ENCODE measurements at places on chromosomes 16 and 17.

DNA sequence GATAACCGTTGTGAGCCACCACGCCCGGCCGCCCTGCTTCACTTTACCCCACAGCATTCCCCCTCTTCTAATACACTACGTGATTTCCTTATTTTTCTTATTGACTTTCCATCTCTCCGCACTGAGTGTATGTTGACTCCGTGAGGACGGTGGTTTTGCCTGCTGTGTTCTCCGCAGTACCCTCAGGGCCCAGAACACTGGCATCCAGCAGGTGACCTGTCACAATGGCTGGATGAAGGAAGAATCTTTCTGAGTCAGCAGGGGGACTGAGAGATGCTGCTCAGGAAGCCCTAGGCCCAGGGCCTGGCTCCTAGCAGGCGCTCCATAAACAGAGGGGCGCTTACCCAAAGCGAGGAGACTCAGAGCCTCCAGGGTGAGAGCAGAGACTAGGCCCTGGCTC, 79.5 kb downstream of the RTN4RL1 start:
- H3K4me1 ChIP-seq: no peaks in the 10 kb centered on the region
- H3K27me3 ChIP-seq: no peaks in the 10 kb centered on the region
- no peak overlapping the region for H3K4me3 ChIP-seq
- no peak for DNase-seq
- H3K36me3 ChIP-seq: no peaks in the 10 kb centered on the region

GRCh38 chr16:56346131-56346890, 79.0 kb downstream of the AMFR start:
- H3K36me3 ChIP-seq: no peaks in the 10 kb centered on the region
- no peak overlapping the region for H3K4me3 ChIP-seq
- H3K27me3 ChIP-seq: no peaks in the 10 kb centered on the region
- H3K4me1 ChIP-seq: peaks cover 17% of the 10 kb centered on the region

- H3K36me3 ChIP-seq: no peaks in the 10 kb centered on the region
- DNase-seq: no peak
- H3K4me1 ChIP-seq: no peaks in the 10 kb centered on the region
- peaks cover 36% of the 10 kb centered on the region for H3K27me3 ChIP-seq
- no peak overlapping the region for H3K27ac ChIP-seq
- H3K4me3 ChIP-seq: no peak overlapping the region
Observed at GRCh38 chr17:73976147-73976546, 227.3 kb upstream of the RPL38 start.

DNA sequence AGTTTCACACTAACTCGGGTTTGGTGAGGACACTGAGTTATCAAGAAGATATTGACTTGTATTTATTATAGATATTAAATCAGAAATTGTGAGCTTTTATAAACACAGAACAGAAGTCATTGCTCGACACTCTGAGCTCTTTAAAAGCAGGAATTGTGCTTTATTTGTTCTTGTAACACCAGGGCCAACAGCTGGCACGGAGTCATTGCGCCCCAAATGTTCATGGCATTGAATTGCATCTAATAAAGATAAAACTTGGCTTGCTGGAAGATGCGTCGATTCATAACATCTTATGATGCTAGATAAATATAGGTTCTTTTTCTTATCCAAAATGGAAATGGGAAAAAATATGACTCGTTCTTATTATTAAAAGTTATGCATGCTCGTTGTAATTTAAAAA, 11.8 kb upstream of the MLYCD start:
- H3K4me3 ChIP-seq: no peak overlapping the region
- peak; percentile 31 for DNase-seq
- H3K4me1 ChIP-seq: no peaks in the 10 kb centered on the region
- H3K27me3 ChIP-seq: no peaks in the 10 kb centered on the region
- no peak overlapping the region for H3K27ac ChIP-seq

- H3K4me3 ChIP-seq: no peak overlapping the region
- no peaks in the 10 kb centered on the region for H3K4me1 ChIP-seq
- no peaks in the 10 kb centered on the region for H3K27me3 ChIP-seq
Observed at GRCh38 chr16:83215406-83216001, 588.7 kb downstream of the CDH13 start.

DNA sequence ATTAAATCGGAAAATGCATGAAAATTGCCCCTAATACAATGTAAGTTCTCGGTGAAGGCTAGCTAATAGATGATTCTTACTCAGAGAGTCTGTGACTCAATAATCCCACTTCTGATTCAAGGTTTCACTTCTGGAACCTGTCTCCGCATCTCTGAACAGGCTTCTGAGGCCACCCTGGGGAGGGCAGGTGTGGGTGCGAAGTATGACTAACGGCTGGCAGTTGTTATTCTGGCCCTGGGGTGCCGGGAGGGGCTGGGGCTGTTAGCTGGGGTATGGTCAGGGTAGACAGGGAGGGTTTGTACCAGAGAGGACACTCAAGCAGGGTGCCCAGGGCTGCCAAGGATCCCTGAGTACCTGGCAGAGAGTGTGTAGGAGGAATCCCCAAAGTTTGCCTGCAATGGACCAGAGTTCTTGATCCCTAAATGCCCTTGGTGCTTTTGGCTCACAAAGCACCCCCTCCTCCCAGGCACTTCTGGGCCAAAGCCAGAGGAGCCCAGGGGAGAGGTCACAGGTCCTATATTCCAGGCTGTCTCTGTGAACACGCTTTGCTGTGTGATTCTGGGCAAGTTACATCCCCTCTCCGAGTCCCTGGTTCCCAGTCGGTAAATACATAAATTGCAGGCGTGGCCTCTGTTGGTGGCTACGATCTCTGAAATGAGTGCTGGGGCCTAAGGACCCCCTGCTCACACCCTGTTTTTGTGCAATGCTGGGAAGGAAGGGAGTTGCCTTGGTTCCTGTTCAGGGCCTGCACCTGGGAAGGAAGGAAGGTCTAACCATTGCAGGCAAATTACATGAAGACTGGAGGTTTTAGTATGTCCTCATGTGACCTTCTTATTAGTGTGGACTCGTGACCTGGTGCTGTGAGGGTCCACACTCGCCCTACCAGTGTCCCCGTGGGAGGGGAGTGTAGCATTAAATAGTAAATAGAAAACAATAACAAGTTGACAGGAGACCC, 49.9 kb upstream of the CPNE2 start:
- no peaks in the 10 kb centered on the region for H3K36me3 ChIP-seq
- DNase-seq: no peak
- H3K27ac ChIP-seq: no peak overlapping the region
- H3K27me3 ChIP-seq: no peaks in the 10 kb centered on the region
- H3K4me3 ChIP-seq: no peak overlapping the region

- no peak overlapping the region for H3K4me3 ChIP-seq
- H3K27ac ChIP-seq: no peak overlapping the region
- H3K27me3 ChIP-seq: peaks cover 16% of the 10 kb centered on the region
Observed at GRCh38 chr16:85861095-85861825, 37.7 kb upstream of the IRF8 start.

GRCh38 chr16:19379838-19380237, 37.8 kb upstream of the TMC5 start:
- no peaks in the 10 kb centered on the region for H3K36me3 ChIP-seq
- no peak overlapping the region for H3K4me3 ChIP-seq
- H3K4me1 ChIP-seq: peaks cover 32% of the 10 kb centered on the region
- DNase-seq: no peak
- H3K27me3 ChIP-seq: no peaks in the 10 kb centered on the region

GRCh38 chr16:2934450-2934849, 22.7 kb downstream of the FLYWCH1 start:
- H3K4me3 ChIP-seq: no peak overlapping the region
- no peaks in the 10 kb centered on the region for H3K27me3 ChIP-seq
- peaks cover 2% of the 10 kb centered on the region for H3K36me3 ChIP-seq
- no peak for DNase-seq
- H3K27ac ChIP-seq: no peak overlapping the region

DNA sequence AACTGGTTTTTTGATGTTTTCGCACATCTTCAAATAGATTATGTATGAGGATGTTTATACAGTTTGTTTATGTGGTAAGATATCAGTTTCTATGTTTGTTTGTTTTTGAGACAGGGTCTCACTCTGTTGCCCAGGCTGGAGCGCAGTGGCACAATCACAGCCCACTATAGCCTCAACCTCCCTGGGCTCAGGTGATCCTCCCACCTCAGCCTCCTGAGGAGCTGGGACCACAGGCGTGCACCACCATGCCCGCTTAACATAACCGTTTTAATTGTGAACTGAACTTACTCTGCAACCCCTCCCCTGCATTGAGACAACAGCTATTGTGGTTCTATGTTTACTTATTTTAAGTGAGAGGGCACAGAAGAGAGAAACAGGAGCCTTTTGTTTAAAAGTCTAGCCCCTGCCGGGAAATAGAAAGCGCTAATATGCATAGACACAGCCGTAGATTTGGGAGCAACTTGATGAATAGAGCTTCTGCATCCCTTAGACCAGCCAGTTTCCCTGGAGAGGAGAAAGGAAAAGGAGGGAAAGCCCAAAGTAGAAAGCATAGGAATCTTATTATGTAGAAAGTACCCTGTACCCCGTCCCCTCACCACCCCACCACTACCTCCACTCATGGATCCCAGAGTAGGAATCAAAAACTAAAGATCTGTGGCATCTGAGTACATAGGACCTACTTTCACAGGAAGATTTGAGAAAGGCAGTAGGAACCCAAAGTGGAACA, 19.6 kb upstream of the APPBP2 start:
- H3K4me3 ChIP-seq: no peak overlapping the region
- H3K4me1 ChIP-seq: no peaks in the 10 kb centered on the region
- no peaks in the 10 kb centered on the region for H3K27me3 ChIP-seq
- H3K36me3 ChIP-seq: no peaks in the 10 kb centered on the region
- DNase-seq: no peak
- H3K27ac ChIP-seq: no peak overlapping the region

GRCh38 chr16:31502981-31503380, 5.2 kb downstream of the RUSF1 start:
- no peak overlapping the region for H3K4me3 ChIP-seq
- no peak overlapping the region for H3K27ac ChIP-seq

DNA sequence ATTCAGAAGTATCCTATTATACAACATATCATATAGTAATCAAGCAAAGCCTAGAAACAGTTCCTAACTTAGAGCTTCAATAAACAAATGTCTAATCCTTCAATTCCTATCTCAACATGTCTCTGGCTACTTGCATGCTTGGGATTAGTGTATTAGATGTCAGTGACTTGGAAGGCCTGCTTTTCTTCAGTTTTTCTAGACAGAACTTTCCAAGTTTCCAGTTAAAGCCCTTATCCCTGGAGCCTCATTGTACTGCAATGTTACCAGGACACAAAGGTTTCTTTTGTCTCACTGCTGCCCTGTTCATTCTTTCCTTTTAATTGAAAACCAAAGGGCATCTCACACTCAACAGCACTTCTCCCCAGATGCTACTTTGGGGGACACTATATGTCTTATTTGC, 16.5 kb downstream of the PSME3IP1 start:
- H3K27ac ChIP-seq: no peak overlapping the region
- H3K4me3 ChIP-seq: no peak overlapping the region
- no peaks in the 10 kb centered on the region for H3K4me1 ChIP-seq
- H3K27me3 ChIP-seq: no peaks in the 10 kb centered on the region
- peaks cover 51% of the 10 kb centered on the region for H3K36me3 ChIP-seq
- no peak for DNase-seq

DNA sequence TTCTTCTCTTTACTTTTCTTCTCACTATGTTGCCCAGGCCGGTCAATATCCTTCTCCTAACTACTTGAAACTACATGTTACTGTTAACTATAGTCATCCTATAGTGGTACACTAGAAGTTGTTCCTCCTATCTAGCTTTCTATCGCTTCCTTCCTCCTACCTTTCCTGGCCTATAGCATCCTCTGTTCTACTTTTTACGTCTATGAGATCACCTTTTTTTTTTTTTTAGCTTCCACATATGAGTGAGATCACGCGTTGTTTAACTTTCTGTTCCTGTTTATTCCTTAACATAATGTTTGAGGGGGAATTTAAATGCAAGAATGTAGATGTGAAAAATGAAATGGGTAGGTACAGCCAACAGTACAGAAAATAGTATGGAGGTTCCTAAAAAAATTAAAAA, 30.5 kb upstream of the YPEL2 start:
- no peaks in the 10 kb centered on the region for H3K36me3 ChIP-seq
- no peak overlapping the region for H3K4me3 ChIP-seq
- H3K27ac ChIP-seq: no peak overlapping the region
- no peak for DNase-seq
- H3K27me3 ChIP-seq: no peaks in the 10 kb centered on the region

- no peaks in the 10 kb centered on the region for H3K36me3 ChIP-seq
- no peak overlapping the region for H3K4me3 ChIP-seq
- DNase-seq: no peak
- H3K27me3 ChIP-seq: no peaks in the 10 kb centered on the region
- no peak overlapping the region for H3K27ac ChIP-seq
Observed at GRCh38 chr17:17724307-17725010, 43.2 kb downstream of the RAI1 start.

Data from HCT116 (cell line).